ENCODE measurements at places on chromosomes 3 and 15. TPM values are rescaled to one million over a fixed set of nuclear protein-coding genes. Genes with fewer than 3 reads are reported as not detected.

Gene PLIN1
- total RNA-seq, result 0.41 TPM

Gene STRIT1
- total RNA-seq, result not detected

Gene ATP10A
- total RNA-seq, result 4.4 TPM

Gene SAMD7
- total RNA-seq, result not detected

Gene NCEH1
- total RNA-seq, result 5.7 TPM

Gene PTX3
- total RNA-seq, result 216 TPM

Gene TM4SF4
- total RNA-seq, result not detected

Gene CCDC39
- 0.27 TPM for total RNA-seq

Gene TYRO3
- 8.0 TPM for total RNA-seq

Gene ARNT2
- 9.4 TPM for total RNA-seq
